Endodermal cell (in vitro differentiated cells): ENCODE measurements at places on chromosomes 7 and 10.

DNA sequence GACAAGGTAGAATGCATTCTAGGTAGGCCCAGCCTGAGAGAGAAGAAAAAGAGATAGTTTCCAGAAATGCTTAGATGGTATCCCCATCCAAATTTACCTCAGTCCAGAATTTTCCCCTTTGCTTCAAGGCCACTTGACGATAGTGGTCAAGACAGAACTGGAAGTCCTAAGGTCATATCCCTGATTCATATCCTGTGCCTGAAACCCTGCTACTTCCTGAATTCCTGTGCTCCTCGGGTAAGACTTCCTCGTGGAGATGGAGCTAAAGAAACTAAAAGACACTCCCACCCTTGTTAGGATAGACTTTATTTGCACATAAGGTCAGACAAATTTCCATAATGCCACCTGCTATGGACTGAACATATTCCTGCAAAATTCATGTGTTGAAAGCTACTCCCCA, 175.9 kb downstream of the EVX1 start:
- no peak for DNase-seq

DNA sequence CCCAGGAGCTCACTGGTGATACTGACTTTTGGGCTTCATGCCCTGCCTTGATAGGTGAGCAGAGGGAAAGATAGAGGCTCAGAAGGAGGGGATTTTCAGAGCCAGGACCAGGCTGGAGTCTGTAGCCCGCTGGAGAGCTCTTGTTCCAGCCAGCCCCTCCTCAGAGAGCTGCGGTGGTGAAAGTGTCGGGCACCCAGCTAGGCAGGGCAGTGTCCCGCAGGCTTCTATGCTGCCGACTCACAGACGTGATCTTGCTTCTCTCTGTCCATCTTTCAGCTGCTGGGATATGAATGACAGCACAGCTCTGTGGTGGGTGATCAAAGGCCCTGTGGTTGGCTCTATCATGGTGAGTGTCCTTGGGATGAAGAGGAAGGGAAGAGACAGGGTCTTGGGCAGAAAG, 35.2 kb downstream of the ADCYAP1R1 start:
- no peak for DNase-seq

DNA sequence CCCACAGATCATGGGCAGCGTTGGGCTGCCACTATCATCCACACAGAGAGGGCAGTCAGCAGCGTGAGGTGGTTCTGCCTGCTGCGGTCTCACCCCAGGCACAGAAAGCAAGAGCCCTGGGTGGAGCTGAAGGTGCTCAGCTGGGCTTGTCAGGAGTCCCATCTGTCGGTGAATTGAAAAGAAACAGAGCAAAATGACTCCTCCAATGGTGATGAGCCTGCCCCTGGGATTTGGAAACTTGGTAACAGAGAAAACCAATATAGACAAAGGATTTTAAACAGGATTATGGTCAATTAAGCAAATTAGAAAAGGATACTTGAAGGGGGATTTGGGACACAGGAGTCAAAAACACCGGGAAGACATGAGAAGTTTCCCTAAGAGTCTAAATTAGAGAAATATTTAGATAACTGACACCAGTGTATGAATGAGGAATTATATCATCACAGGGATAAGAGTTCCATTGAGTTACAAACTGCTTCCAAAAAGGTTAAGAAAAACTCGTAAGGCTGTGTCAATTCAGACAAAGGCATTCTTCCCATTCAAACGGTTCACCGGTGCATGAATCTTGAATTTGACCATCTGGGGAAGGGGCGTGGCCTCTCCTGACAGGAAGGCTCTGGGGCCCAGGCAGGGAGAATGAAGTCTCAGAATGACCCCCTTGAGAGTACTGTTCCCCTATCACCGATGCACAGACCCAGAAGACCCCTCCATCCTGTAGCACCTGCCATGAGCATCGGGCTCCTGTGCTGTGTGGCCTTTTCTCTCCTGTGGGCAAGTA, 70.0 kb upstream of the PRSS58 start:
- no peak for DNase-seq

GRCh38 chr7:88095-88926, 104.1 kb upstream of the FAM20C start:
- peak; percentile 82 for DNase-seq

GRCh38 chr10:102114861-102115618, 5.1 kb downstream of the LDB1 start:
- peak; percentile 97 for DNase-seq

DNA sequence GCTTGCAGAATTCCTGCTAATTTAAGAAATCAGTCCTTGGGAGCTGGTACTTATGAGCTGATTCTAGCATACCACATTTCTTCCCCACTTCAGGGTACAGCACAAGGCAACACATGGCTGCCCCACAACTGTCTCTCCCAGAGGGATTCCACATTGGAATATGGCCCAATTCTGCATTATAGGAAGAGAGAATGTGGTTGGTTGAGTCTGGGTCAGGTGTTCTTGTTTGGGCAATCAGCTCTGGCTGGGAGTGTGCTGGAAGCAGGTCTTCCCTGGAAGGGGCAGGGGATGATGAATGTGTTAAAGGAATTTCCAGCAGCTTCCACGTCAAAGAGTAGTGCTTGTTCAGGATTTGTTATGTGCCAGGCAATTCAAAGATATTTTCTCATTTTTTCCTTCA, 95.7 kb downstream of the BUB3 start:
- DNase-seq, result no peak

- DNase-seq, result peak; percentile 64
Observed at GRCh38 chr10:72753760-72754231, 61.9 kb downstream of the MCU start.

DNA sequence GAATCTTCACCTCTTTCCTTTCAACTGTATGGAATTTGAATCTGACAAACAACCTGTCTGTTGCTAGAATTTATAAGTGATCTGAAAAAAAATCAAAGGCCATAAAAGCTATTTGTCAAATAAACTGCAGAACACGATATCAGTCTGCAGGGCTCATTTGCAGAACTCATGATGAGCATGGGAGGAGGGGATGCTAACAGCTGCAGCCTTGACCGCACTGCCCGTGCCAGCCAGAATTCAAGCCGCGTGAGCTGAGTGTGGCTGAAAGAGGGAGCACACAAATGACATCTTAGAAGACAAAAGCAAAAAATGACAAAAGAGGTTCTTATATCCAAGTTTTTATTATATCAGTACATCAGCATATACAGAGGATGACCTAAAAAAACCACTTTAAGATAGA, 15.7 kb downstream of the LRRTM3 start:
- no peak for DNase-seq

GRCh38 chr10:74586088-74586585, 240.3 kb upstream of the KAT6B start:
- DNase-seq, result no peak

DNA sequence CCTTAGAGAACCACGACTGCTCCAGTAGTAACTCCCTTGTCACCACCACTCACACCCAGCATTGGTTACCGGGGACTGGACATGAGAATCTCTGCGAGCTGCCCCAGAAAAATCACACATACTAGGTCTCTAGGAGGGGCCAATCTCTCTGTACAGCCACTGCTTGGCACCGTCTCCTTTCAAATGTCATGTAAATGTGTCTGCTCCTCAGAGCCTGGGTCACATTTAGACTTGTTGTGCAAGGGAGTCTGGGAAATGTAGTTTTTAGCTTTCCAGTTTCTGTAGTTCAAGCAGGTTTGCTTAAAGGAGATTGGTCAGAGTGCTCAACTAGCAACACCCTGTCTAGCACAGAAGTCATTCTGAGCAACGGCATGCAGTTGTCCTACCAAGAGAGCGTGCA, 60.0 kb downstream of the CHN2 start:
- DNase-seq, result no peak

GRCh38 chr10:98289802-98290209, 21.8 kb upstream of the LOXL4 start:
- peak; percentile 74 for DNase-seq

DNA sequence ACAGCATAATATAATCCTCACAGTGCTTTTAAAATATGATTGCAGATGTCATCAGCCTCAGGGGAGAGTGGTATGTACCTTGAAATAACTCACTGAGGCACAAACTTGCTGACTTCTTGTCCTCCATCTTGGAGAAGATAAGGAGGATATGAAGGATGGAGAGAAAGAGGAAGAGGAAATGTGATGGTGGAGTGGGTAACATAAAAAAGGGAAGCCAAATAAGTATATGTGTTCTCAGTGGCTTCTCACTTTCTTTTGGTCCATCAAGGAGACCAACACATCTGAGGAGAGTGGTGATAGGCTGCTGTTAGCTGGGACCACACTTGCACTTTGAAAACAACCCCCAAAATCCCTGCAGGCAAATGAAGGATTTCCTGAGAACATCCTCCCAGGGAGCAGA, 21.6 kb upstream of the ZNF37A start:
- DNase-seq, result no peak

DNA sequence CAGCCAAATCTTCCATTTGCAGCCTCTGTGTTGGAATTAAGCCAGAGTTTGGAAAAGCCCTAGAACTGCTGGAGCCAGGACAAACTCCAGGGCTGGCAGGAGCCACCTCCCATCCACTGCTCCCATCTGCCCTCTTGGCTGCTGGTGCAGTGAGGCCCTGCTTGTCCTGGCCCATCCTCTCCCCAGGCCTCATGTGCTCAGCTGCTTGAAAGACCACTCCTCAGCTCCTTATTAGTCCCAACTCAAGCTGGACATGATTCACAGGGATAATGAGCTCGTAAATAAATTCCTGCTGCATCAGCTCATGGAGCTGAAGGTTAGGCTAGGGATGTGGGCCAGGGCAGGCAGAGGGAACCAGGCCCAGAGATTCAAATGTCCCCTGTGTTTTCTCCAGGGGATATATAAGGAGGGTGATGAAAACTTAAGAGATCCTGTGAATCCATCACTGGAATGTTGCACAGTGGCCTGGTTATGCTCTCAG, 282.8 kb downstream of the RPS24 start:
- peak; percentile 28 for DNase-seq

DNA sequence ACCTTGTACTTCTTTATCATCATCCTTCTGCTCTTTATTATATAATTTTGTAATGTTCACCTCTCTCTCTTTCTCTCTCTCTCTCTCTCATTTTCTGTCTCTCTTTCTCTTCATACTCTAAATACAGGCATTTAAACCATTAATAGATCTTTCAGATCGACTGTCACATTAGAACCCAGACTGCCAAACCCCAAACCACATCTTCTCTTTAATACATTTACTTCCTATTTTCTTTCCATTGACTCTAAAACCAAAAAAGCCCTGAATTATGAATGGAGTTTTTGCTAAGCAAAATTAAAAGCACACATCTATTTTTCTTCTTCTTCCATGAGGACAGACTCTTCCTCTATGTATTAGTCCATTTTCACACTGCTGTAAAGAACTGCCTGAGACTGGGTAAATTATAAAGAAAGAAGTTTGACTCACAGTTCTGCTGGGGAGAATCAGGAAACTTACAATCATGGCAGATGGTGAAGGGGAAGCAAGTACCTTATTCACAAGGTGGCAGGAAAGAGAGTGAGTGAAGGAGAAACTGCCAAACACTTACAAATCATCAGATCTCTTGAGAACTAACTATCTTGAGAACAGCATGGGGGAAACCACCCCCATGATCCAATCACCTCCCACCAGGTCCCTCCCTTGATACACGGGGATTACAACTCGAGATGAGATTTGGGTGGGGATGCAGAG, 272.7 kb upstream of the MGMT start:
- DNase-seq, result no peak

DNA sequence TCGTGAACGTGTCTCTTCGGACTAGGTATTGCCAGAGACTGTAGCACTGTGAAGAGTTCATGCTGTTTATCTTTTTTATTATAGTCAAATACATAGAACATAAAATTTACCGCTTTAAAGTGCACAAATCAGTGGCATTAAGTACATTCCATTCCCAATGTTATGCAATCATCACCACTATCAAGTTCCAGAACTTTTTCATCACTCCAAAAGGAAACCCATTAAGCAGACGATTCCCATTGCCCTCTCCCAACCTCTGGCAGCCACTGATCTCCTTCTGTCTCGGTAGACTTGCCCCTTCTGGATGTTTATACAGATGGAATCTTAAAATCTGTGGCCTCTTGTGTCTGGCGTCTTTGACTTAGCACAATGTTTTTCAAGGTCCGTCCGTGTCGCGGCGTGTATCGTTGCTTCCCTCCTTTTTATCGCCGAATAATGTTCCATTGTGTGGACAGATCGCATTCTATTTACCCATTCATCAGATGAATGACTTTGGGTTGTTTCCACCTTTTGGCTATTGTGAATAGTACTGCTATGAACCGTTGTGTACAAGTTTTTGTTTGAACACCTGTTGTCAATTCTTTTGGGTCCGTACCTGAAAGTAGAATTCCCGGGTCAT, 2.7 kb downstream of the PROSER2 start:
- no peak for DNase-seq

DNA sequence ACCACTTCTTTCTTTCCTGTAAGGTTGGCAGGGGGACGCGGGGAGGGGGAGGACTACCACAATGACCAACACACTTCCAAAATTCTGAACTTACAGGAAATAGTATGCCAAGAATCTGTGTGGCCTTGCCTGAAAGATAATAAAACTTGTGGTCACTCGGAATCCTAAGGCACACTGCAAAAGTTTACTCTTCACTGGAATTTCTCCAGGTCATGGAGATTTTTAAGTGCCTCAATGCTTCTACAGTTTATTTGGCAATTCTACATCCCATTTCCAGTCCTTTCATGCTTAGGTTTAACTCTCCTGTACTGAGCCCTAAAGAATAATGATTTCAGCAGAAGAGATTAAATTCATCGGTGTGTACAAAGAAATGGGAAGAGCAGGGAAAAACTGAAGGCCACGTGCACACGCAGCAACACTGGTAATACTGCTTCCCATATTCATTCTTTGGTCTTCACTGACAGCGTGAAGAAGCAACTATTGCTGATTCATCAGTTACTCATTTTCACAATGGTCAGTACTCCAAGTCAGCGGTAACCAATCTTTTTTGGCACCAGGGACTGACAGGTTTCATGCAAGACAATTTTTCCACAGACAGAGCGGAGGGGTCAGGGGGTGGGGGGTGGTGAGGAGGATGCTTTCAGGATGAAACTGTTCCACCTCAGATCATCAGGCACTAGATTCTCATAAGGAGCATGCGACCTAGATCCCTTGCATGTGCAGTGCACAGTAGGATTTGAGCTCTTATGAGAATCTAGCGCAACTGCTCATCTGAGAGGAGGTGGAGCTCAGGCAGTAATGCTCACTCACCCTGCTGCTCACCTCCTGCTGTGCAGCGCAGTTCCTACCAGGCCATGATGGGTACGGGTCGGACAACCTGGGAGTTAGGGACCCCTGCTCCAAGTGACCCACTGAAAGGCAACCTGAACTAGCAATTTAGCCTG, 9.8 kb downstream of the LARP4B start:
- DNase-seq, result no peak

- DNase-seq, result no peak
Observed at GRCh38 chr10:98172073-98172472, 37.6 kb downstream of the R3HCC1L start.

- DNase-seq, result no peak
Observed at GRCh38 chr7:147432576-147432975, 1158.0 kb upstream of the C7orf33 start.

- DNase-seq, result no peak
Observed at GRCh38 chr10:62381385-62382102, 7.4 kb downstream of the ZNF365 start.
